ENCODE measurements at places on chromosomes 1 and 21. TPM values are rescaled to one million over a fixed set of nuclear protein-coding genes. Genes with fewer than 3 reads are reported as not detected.

- no peaks in the 10 kb centered on the region for H3K36me3 ChIP-seq
These were observed 65.0 kb upstream of the KCND3 start for GRCh38 chr1:112054510-112054909.

- no peaks in the 10 kb centered on the region for H3K27me3 ChIP-seq
- H3K36me3 ChIP-seq, result no peaks in the 10 kb centered on the region
- no peak for DNase-seq
- no peaks in the 10 kb centered on the region for H3K4me1 ChIP-seq
These were observed 468.5 kb downstream of the PCP4 start for GRCh38 chr21:40335704-40336103.

- H3K27me3 ChIP-seq, result no peaks in the 10 kb centered on the region
- H3K36me3 ChIP-seq, result no peaks in the 10 kb centered on the region
- peak; percentile 12 for DNase-seq
- H3K4me1 ChIP-seq, result no peaks in the 10 kb centered on the region
These were observed 308.3 kb upstream of the USP25 start for GRCh38 chr21:15421441-15421881.

- no peak for DNase-seq
- no peak overlapping the region for H3K4me3 ChIP-seq
- H3K27ac ChIP-seq, result no peak overlapping the region
- no peaks in the 10 kb centered on the region for H3K4me1 ChIP-seq
- no peaks in the 10 kb centered on the region for H3K36me3 ChIP-seq
- no peaks in the 10 kb centered on the region for H3K27me3 ChIP-seq
These were observed 60.3 kb upstream of the CSF3R start for GRCh38 chr1:36542962-36543515.

DNA sequence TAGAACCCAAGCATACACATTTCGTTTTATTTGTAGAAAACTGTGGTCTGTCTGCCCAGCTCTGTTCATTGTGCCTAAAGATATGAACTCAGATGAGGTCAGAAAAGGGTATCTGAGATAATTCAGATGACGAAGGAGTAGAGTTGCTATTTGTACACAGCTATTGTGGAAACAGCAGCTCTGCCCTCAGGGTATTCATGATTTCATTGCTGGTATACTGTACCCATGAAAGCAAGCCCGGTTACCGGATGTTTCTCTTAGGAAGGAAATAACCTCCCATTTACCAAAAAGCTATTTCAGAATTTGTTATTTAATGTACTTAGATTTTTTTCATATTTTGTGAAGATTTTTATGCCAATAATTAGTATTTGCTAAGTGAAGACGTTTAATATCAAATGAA lies 37.8 kb downstream of the SMAP2 start:
- no peaks in the 10 kb centered on the region for H3K27me3 ChIP-seq
- no peak for DNase-seq
- H3K36me3 ChIP-seq, result peaks cover 6% of the 10 kb centered on the region
- H3K27ac ChIP-seq, result no peak overlapping the region

GRCh38 chr1:47983691-47984090 lies 13.5 kb downstream of the TRABD2B start:
- DNase-seq, result no peak
- no peak overlapping the region for H3K27ac ChIP-seq
- peaks cover 36% of the 10 kb centered on the region for H3K4me1 ChIP-seq
- no peaks in the 10 kb centered on the region for H3K36me3 ChIP-seq

Gene TMEM240
- 1.9 TPM for total RNA-seq

Gene VSIG8
- not detected for total RNA-seq

Gene CLDN19
- total RNA-seq, result 23.2 TPM

Gene DNM3
- 19.1 TPM for total RNA-seq
